ENCODE measurements at places on chromosomes 6 and 20.

DNA sequence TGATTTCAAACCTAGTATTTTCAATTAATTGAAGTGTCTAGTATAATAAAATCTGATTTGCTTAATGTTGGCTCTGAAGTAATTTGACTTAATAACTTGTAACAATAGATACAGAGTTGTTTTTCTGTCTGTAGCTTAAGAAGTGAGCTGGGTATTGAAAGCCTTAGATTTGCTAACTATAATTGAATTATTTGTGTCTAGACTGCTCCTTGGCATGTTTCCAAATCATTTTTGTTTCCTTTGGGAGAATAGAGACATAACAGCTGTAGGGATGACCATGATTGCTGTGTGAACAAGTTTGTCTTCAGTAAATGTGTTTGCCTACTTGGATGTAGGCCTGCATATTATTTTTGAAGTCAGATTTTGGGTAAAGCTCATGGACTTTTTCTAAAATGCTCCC is 115.4 kb downstream of the SCAF8 start:
- no peak for DNase-seq

DNA sequence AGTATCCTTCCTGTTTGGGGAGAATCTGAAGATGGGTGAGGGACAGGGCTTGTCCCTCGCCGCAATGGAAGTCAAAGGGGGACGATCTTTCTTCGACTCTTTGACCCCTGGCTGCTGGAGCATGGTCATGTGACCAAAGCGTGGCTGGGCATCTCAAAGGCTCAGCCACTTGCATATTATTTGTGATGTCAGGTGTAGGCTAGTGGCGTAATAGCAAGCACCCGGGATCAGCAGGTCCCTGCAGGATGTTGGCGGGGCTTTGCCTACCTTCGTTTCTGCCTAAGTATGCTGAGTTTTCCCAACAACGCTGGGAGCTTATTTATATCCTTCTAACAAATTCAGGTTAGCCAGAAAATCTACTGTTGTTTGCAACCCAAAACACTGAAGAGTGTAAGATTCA is 50.3 kb upstream of the IL20RA start:
- DNase-seq = no peak

GRCh38 chr6:85556992-85557668 is 36.5 kb downstream of the SNX14 start:
- DNase-seq = no peak

DNA sequence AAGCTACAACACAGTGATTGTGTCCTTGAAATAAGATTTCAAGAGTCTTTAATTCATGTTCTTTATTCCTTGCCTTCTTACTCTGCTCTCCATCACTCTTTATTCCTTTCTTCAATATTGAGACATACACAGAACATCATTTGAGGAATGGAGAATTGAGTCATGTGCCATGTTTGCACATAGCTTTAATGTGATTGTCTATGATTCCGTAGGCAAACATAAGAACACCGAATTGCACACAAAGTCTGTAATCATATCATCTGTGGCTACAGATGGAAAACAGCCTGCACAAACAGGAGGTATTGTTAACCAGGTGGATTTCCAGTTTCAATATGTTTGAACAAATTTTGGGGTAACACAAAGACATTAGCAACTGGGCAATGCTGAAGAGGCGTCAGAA is 571.6 kb upstream of the GJE1 start:
- DNase-seq = no peak
